Stimulated activated CD4-positive, alpha-beta T cell treated with anti-CD3 and anti-CD28 coated beads, Interleukin-1b, Interleukin-23, amount 100 ng/mL, for 48 hours (primary cell): ENCODE measurements at places on chromosomes 16 and 17.

- peak; percentile 71 for DNase-seq
Observed at GRCh38 chr17:44221084-44221861, 1.8 kb upstream of the UBTF start.

DNA sequence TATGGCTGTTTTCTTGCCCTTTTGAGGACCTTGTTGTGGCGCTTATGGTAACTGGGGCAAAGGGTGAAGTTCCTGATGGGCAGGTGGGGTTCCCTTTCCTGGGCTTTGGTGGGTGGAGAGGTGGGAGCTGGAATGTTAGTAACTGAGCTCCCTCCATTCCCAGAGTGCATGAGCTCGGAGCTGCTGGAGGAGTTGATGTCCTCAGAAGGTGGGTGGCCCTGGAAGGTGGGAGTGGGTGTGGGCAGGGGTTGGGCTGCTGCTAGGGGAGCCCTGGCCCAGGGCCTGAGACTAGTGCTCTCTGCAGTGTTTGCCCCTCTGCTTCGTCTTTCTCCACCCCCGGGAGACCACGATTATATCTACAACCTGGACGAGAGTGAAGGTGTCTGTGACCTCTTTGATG is 1.2 kb upstream of the ELMO3 start:
- no peak for DNase-seq

DNA sequence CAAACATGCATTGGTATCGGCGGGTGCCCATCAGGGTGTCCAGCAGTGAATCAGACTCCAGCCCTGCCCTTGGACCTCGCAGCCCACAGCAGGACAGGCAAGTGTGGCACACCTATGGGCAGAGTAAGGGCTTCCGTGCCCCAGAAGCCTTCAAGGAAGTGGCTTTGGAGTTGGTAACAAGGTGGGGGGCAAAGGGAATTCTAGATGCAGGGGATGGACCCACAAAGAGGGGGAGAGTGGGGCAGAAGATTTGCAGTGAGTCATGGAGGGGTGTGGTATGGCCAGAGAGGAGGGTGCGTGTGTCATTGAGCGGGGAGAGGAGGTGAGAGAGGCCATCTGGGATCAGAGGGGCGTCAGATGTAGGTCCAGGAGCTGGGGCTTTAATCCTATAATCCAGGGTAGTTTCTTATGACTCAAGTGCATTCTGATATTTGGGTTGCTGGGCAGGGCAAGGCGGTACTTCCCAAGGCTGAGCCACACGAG is 8.5 kb upstream of the SPNS2 start:
- no peak for DNase-seq

DNA sequence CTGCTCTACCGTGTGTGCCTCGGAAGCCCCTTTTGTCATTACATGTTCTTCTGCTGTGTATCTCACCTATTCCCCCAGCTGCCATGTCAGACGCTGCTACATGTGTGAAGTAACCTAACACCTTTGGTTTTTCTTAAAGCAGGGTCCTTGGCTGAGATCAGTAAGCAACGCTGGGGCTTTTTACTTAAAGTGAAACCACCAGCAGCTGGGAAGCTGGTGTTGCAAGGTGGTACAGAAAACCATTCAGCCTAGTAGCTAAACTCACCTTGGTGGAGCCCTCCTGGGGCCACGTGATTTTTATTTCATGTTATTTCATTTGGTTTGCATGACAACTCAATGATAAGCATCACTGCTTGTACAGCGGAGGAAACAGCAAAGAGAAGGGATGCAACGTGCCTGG is 62.6 kb downstream of the PLCG2 start:
- no peak for DNase-seq

- no peak for DNase-seq
Observed at GRCh38 chr16:53153130-53153529, 98.3 kb downstream of the CHD9 start.

DNA sequence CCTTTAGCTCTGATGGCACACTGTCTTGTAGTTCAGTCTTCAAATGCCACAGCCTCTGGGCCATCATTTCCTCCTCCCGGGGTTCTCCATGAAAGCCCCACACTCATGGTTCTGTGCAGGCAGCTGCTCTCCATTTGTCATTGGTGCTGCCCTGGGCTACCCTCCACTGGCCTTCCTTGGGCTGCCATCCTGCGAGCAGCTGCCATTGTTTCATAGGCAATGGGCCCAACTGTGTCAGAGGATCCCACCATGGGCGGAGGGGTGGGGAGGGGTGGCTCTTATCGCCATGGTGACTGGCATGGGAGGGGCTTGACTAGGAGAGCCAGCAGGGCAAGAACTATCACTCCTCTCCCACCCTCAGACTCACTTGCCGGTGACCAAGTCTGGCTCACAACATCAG is 38.6 kb upstream of the BRD7 start:
- no peak for DNase-seq

DNA sequence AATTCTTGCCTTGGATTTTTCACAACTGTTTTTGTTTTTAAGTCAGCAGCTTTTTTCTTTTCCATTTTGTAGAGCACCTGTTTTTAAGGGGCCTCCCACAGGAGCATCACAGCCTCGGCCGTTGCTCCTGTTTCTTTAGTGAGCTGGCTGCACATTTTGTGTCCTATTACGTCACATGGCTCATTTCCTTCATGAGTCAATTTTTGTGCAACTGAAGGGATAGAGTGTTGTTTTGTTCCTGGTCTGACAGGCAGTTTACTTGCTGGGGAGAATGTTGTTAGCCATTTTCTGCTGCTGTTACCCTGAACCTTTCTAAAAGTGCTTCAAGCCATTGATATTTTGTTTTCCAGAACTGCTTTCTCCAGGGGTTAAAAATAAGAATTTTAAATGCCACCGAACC is 45.0 kb upstream of the CRISPLD2 start:
- no peak for DNase-seq

DNA sequence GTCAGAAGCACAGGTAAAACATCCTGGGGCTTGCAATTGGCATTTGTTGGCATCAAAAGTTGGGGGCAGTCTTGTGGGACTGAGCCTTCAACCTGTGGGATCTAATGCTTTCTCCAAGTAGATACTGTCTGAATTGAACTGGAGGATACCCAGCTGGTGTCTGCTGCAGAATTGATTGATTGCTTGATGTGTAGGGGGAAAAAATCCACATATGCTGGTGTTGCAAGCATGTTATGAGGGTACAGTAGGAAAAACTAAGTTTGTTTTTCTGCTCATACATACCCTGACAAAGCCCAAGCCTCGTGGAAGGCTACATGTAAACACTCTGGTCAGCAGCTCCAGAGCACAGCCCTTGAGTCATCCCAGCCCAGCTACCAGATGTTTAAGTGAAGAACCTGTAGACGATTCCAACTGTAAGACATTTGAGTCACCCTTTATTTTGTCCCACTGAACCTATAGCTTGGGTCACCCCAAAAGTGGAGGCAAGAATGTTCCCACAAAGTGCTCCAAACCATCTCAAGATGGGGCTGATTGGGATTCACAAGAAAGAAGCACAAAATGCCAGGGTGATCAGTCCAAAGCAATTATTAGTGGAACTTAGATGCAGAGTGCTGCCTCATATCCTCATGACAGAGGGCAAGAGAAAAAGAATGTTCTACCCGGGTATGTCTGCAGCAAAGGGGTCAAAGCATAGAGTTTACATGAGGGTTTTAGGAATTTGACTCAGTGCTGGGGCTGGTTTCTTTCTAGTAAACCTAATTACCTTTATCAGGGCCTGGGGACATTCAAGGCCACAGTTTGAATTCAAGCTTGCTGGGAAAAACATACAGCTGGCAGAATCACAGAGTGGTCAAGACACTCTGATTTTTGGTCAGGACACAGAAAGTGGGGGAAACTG is 9.6 kb upstream of the APPBP2 start:
- no peak for DNase-seq

DNA sequence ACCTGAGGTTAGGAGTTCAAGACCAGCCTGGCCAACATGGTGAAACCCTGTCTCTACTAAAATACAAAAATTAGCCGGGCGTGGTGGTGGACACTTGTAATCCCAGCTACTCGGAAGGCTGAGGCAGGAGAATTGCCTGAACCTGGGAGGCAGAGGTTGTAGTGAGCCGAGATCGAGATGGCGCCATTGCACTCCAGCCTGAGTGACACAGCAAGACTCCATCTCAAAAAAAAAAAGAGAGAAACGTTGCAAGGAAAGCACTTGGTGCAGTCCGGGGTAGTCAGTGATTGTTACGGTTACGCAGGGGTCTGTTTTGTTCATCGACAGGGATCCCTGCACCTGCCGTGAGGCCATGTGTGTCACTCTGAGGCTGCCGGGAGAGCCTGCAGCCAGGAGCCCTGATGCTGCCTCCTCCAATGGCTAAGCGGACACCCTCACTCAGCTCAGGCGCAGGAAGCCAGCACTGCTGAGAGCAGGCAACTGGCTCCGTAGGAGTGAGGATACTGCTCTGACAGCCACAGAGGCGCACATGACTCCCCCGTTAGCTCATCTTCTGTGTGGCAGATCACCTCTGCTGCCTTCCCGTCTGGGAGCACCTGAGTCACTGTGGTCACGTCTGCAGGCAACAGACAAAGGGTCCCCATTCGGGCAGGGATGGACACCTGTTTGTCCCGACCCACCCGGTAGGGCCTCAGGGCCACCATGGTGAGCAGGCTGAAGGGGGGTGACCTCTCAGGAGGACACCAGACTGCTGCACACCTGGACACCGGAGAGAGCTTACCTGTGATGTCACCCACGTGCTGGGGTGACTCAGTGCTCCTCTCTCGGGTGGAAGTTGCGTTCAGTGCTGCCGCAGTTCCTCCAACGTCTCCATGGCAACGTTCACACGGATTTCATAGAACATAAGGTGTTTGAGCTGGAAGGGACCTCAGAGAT is 5.2 kb upstream of the RAB26 start:
- DNase-seq = no peak

GRCh38 chr17:83193336-83194185 is 114.2 kb downstream of the METRNL start:
- DNase-seq = peak; percentile 57

DNA sequence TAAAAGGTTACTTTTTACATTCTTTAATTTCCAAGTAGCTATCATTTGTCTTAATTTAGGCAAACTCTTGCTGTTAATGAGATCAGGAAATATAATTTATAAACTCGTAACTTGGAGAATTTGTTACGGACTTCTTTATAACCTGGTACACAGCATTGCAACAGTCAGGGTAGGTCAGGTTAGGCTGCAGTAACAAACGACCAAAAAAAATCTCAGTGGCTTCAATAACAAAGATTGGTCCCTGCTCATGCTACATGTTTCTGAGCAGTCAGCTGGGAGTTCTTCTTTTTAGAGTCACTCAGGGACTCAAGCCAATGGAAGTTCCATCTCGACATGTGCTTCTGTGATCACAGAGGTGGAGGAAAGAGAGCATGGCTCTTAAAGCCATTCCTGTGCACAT is 110.1 kb downstream of the USP31 start:
- no peak for DNase-seq

DNA sequence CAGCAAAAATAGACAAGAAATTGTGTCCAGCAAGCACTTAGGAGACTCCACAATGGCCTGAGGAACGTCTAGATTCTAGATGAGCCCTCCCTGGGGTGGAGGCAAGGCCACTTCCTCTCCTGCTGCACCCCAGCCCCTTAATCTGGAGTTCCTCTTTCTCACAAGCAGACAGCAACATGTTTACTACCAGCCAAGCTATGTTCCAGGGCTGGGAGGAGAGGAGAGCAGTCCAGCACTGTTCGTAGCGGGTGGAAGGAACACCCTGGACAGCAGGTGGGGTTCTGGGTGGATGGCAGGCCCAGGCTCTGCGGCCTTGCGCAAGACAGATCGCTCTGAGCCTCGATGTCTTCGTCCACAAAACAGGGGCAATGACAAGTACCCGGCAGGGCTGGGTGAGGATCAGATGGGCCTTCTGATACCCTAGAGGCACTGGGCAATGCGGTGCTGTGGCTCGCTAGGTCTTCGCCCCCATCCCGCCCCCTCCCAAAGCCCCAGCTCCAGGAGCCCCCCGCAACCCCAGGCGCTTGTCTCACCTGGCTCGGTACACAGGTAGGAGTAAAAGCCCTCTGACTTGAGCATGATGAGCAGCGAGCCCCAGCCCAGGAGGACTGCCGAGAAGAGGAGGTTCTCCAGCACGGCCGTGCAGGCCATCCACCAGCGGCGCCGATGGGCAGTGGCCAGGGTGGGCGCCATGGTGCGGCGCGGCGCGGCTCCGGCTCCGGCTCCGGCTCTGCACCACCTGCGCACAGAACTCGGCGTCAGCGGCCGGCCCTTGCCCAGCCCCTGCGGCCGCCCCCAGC is 1.3 kb downstream of the SLC43A2 start:
- no peak for DNase-seq

GRCh38 chr17:13919818-13920217 is 149.5 kb upstream of the COX10 start:
- no peak for DNase-seq

- DNase-seq = peak; percentile 8
Observed at GRCh38 chr17:10875984-10876555, 38.2 kb upstream of the PIRT start.

DNA sequence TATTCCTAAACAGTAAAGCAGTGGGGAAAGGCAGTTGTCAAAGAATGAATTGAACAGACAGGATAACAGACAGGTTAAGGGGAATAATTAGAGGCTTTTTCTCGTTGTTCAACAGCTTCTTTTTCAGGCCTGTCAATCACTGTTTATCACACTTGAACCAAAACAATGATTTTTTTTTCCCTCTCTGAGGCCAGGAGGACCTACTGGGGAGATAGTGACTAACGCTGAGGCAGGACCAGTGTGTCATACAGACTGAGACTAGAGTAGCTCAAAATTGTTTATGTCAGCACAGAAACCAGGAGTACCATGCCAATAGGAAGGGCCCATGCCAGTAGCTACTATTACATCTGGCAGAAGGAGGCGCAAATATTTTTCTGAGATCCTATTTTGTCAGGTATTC is 41.3 kb upstream of the NLK start:
- DNase-seq = no peak

GRCh38 chr16:86970279-86970678 is 346.9 kb downstream of the C16orf95 start:
- no peak for DNase-seq

DNA sequence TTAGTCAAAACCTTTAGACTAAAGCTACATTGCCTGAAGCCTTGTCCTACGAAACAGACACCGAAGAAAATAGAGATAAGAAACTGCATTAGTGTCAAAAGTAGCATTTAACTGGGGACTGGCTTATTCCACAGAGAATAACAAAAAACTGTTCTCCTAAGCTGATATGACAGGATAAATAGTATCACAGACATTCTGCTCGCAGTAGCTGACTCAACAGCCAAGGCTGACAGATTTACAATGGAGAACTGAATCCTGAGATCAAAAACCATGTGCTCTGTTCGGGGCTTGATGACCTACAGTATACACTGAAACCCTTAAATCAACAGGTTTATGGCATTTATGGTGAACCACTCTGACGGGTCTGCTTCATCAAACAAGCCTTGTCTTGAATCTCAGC is 25.5 kb downstream of the ADAMTS18 start:
- no peak for DNase-seq
